ENCODE measurements at places on chromosomes 1 and 21.

DNA sequence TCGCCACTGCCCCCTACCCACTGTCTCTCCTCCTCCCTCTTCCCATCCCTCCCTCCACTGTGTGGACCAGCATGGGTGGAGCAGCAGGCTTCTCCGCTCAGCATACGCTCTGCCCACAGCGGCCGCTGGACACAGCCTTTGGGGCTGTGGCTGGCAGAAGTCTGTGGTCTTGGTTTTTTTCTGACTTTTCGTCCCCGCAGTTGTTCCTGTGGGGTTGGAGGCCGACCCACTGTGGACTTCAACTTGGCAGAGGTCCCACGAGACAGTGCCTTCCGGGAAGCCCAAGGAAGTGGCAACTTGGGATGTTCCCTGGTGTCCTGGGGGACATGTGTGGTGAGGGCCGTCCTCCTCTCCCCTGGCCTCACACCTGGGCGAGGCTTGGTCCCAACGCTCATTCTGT is 162.5 kb upstream of the C1orf174 start:
- no peak for DNase-seq

DNA sequence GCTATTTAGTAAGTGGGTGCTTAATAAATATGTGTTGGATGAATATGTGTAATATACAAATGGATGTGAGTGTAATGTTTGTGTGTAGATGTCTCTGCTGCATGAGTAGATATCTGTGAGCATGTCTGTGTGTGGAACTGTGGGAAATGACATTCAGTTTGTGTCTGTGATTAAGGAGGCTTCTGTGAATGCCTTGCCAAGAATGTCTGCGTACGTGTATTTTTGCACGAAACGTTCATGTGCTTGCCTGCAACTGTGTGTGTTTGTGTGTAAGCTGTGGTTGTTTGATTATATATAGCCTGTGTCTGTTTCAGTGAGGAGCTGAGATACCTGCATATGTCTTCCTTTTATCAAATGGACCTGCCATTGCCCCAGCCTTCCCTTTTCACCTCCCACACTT is 13.8 kb downstream of the DMBX1 start:
- DNase-seq: no peak

- DNase-seq: no peak
Observed at GRCh38 chr1:39178541-39179431, 25.7 kb upstream of the MACF1 start.

- no peak for DNase-seq
Observed at GRCh38 chr21:33949516-33950430, 34.2 kb upstream of the ATP5PO start.

- no peak for DNase-seq
Observed at GRCh38 chr1:224087286-224087794, 26.6 kb upstream of the FBXO28 start.

DNA sequence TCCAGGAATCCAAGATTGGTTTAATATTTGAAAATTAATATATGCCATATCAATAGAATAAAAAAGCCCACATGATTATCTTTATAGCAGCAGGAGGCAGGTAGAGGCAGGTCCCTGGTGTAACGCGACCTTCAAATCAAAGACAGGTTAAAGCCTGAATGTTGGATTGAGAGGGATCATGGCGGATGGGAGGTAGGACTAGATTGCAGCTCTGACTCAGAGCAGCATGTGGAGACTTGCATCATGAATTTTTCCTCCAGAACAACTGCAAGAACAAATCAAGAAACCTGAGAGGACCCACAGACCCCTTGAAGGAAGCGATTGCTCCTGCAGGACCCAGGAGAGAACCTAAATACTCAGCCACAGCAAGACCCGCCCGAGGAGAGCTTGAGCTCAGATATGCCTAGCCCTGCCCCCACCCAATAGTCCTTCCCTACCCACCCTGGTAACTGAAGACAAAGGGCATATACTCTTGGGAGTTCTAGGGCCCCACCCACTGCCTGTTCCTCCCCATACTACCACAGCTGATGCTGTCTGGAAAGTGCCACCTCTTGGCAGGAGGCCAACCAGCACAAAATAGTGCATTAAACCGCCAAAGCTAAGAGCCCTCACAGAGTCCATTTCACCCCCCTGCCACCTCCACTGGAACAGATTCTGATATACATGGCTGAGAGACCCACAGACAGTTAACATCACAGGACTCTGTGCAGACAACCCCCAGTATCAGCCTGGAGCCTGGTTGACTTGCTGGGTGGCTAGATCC is 19.5 kb downstream of the S100B start:
- no peak for DNase-seq

DNA sequence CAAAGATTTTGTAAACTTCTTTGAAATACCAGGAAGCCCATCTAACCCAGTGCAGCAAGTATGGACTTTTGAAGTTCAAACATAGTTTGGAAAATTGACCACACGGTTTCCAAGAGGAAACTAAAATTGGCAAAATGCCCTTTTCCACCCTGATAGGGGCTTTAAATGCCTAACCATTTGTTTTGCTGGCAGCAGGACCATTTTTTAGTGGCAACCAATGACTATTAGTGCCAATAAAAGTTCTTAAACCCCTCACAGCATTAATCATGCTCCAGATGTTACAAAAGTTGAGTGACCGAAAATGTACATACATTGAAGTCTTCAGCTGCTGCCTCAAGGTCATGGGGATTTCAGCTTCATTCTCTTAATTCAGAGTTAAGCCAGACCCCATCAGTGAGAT is 46.4 kb upstream of the ENAH start:
- DNase-seq: no peak

- DNase-seq: no peak
Observed at GRCh38 chr1:218349348-218350034, 4.4 kb downstream of the TGFB2 start.

GRCh38 chr1:107000902-107001301 is 55.6 kb upstream of the PRMT6 start:
- DNase-seq: no peak

DNA sequence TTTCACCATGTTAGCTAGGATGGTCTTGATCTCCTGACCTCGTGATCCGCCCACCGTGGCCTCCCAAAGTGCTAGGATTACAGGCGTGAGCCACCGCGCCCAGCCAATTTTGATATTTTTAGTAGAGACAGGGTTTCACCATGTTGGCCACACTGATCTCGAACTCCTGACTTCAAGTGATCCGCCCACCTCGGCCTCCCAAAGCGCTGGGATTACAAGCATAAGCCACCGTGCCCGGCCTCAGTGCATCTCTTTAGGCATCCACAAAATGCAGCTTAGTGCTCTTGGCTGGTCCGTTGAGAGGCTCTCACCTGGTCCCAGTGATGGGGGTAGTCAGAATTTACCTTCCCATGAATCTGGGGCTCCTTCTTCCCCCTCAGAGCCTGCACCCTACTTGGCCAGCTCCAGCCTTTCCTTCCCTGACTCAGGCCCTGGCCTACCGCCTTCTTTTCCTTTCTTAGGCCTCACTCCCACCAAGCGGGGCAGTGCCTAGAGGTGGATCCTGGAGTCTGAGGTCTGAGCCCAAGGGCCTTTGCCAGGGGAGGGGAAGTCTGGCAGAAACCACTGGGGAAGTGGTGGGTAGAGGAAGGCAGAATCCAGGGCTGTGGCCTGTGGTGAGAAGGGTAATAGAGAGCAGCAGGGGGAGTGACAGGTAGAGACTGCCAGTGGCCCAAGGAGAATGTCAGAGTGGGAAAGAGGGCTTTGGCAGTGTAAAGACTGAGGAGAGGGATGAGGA is 3.7 kb downstream of the LENEP start:
- no peak for DNase-seq

GRCh38 chr21:39073717-39074116 is 109.5 kb downstream of the PSMG1 start:
- no peak for DNase-seq

DNA sequence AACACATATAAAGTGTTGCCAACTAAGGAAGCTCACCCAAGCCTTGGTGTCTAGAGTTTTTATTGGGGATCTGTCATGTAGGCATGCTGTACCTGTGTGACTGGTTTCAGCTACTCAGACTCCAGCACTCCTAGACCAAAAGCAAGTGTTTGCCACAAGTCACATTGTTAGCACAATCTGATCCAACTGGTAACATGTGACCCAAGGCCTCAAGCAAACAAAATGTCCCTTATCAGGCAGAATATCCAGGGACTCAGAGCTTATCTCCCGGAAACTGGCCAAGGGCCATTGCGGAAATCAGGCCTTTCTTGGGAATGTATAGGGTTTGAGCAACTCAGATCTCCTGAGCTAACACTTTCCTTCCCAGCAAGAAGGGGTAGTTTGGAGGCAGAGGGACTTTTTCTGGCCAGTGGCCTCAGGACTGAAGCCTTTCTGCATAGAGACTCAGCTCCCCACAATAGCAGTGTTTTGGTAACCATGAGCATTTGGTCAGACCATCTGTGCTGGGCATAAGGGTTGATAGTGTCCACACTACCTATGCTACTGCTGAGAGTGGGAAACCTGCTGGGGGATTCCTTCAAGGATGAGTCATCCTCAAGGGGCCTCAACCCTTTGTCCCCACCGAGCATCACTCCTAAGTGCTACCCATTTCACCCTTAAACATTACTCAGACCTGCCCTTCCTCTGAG is 29.6 kb downstream of the NHLH2 start:
- DNase-seq: no peak

GRCh38 chr21:25907573-25908275 is 173.0 kb downstream of the GABPA start:
- DNase-seq: no peak

- DNase-seq: no peak
Observed at GRCh38 chr1:78333502-78333901, 157.3 kb upstream of the PTGFR start.

- DNase-seq: no peak
Observed at GRCh38 chr1:191609305-191609704, 549.0 kb upstream of the RGS18 start.

All from cortex of kidney (tissue), 1 donor.